Trophoblast cell (in vitro differentiated cells and primary cell): ENCODE measurements at places on chromosomes 7 and 10.

GRCh38 chr10:124754227-124754626 is 10.0 kb upstream of the FAM53B start:
- H3K27me3 ChIP-seq = no peaks in the 10 kb centered on the region
- no peaks in the 10 kb centered on the region for H3K4me1 ChIP-seq
- H3K36me3 ChIP-seq = peaks cover 2% of the 10 kb centered on the region
- no peak overlapping the region for H3K27ac ChIP-seq
- no peak overlapping the region for H3K4me3 ChIP-seq

GRCh38 chr10:99681553-99681952 is 22.2 kb downstream of the ENTPD7 start:
- no peak overlapping the region for H3K4me3 ChIP-seq
- H3K4me1 ChIP-seq = no peaks in the 10 kb centered on the region
- no peaks in the 10 kb centered on the region for H3K27me3 ChIP-seq
- H3K27ac ChIP-seq = no peak overlapping the region

DNA sequence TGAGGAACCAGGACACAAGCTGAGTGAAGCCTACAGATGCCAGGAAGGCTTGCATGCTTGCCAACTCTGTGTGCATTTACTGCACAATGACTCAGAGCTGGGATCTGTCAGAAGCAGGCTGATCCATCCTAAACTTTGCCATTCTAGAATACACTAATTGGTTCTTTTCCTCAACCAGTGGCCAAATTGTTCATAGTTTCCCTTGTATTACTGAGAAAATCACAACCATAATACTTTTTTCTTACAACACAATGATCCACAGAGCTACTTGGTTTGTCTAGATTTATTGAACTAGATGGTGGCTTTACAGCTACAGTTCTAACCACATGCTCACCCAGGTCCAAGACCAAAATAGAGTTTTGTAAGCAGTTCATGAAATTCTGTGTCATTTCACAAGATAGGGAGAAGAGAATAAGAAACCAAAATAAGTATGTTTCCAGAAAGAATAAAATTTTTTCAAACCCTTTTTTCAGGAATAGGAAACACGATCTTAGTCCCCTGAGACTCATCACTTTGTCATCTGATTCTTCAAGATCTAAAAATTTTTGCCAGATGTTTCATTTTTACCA is 21.0 kb upstream of the LRRC17 start:
- H3K27ac ChIP-seq = no peak overlapping the region
- no peak for DNase-seq
- no peak overlapping the region for H3K4me3 ChIP-seq
- H3K36me3 ChIP-seq = no peaks in the 10 kb centered on the region
- H3K4me1 ChIP-seq = no peaks in the 10 kb centered on the region

GRCh38 chr10:49235392-49235791 is 47.2 kb upstream of the TMEM273 start:
- no peaks in the 10 kb centered on the region for H3K27me3 ChIP-seq
- no peaks in the 10 kb centered on the region for H3K4me1 ChIP-seq
- no peak overlapping the region for H3K27ac ChIP-seq
- no peak for DNase-seq
- no peak overlapping the region for H3K4me3 ChIP-seq
- H3K36me3 ChIP-seq = no peaks in the 10 kb centered on the region

GRCh38 chr10:100858261-100858660 is 54.5 kb upstream of the SLF2 start:
- no peak for DNase-seq
- no peak overlapping the region for H3K4me3 ChIP-seq
- no peaks in the 10 kb centered on the region for H3K27me3 ChIP-seq
- H3K36me3 ChIP-seq = no peaks in the 10 kb centered on the region
- H3K4me1 ChIP-seq = no peaks in the 10 kb centered on the region

DNA sequence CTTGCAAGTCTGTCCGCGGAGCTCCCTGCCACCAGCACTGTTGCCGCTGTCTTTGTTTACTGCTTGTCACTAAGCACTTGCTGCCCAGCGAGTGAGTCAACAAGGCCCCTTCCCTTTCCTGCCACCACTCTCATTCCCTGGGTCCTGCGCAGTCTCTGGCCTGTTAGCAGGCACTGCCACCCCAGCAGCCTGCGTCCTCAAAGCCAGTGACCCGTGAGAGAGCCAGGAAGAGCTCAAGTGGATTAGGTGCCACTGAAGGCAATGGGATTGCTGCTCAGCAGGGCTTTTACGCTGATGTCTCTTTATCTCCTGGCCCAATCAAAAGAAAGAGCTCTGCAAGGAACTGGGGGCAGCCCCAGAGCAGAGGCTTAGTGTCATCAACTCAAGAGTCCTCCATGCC is at the start of gene FRMPD2:
Gene FRMPD2 (minus strand): TSS at position 61 of the 400 bp plus-strand sequence. CDS start 129 bp downstream, outside the sequence.
- no peak within 1 kb of the TSS for H3K27ac ChIP-seq
- no peaks in the 10 kb centered on the region for H3K36me3 ChIP-seq
- no peaks in the 10 kb centered on the region for H3K4me1 ChIP-seq
- H3K27me3 ChIP-seq = no peaks in the 10 kb centered on the region
- no peak for DNase-seq
- H3K4me3 ChIP-seq = no peak within 1 kb of the TSS

- no peak for DNase-seq
- H3K27ac ChIP-seq = no peak overlapping the region
- no peaks in the 10 kb centered on the region for H3K36me3 ChIP-seq
- no peaks in the 10 kb centered on the region for H3K4me1 ChIP-seq
Observed at GRCh38 chr7:96636979-96637378, 72.7 kb downstream of the SEM1 start.

GRCh38 chr7:65832281-65832680 is 40.6 kb upstream of the VKORC1L1 start:
- H3K4me1 ChIP-seq = no peaks in the 10 kb centered on the region
- no peaks in the 10 kb centered on the region for H3K27me3 ChIP-seq
- H3K36me3 ChIP-seq = no peaks in the 10 kb centered on the region
- no peak overlapping the region for H3K4me3 ChIP-seq
- H3K27ac ChIP-seq = no peak overlapping the region

DNA sequence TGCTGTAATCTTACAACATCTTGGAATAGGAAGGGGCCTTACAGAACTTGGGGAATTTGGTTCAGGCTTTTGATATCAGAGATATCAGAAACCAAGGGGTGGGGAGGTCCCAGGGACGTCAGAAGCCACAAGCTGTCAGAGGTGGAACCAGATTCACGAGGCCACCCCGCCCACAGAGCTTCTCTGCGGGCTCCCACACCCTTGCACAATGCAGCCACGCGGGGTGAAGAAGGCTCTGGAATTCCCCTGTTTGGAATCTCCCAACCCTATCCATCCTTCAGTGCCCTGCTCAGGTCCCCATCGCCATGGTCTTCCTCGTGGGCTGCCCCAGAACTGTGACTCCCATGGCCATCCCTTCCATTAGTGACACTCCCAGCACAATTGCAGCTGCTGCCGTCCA is 247.1 kb upstream of the SHH start:
- DNase-seq = no peak
- no peak overlapping the region for H3K27ac ChIP-seq
- H3K27me3 ChIP-seq = no peaks in the 10 kb centered on the region
- H3K4me1 ChIP-seq = peaks cover under 1% of the 10 kb centered on the region
